Transverse colon (tissue), 4 donors: ENCODE measurements at places on chromosomes 7 and 10. TPM values are rescaled to one million over a fixed set of nuclear protein-coding genes. Genes with fewer than 3 reads are reported as not detected.

DNA sequence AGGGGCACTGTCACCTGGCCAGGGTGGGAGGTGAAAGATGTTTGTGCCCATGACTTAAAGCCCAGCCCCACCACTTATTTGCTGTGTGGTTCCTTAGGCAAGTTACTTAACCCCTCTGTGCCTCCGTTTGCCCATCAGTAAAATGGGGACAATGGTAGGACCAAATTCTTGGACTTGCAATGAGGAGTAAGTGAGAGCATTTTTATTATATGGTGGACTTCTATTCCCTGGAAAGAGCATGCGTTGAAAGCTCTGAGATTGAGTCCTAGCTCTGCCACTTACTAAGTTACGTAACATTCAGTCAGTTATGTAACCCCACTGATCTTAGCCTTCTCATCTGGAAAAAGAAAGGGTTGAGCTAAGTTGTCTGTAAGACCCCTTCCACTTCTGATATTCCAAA is 18.8 kb downstream of the VSIR start:
- DNase-seq: no peak

Gene CDHR1
- 110 TPM for total RNA-seq

DNA sequence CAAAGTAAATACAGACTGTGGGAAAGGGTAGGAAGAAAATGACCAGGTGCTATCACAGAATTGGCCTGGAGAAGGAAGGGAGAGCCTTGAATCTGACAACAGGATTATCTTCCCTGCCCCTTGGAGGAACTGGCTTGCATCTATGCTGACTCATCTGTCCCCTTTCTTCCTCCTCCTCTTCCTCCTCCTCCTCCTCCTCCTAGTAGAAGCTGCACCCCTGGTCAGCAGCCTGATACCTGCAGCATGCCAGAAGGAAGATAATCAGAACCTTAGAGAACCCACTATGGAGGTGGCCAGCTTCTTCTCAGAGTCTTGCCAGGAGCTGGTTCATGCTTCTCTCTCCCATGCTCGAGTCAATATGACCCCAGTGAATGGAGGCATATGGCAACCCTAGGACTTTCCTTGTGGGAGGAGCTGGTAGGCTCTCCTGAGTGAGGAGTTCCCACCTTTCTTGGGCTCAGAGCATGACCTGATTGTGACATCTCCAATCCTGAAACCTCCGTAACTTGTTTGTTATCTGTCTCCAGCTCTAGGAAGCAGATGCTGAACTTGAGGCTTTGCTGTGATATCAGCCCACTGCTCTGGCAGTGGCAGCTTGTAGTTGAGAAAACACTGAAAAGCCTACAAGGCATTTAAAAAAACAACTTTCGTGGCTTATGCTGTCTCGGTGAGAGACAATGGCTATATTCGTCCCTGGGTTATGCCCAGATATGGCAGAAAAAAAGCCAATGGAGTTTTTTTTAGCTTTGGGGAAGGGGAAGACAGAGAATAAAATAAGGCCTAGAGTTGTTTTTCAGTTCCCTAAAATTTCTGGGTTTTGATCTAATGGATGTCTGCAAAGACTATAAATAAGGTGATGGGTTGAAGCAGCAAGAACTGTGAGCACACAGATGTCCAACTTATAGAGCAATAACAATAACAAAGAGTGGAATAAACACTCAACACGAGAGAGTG is 60.6 kb downstream of the CDHR3 start:
- no peak for DNase-seq

DNA sequence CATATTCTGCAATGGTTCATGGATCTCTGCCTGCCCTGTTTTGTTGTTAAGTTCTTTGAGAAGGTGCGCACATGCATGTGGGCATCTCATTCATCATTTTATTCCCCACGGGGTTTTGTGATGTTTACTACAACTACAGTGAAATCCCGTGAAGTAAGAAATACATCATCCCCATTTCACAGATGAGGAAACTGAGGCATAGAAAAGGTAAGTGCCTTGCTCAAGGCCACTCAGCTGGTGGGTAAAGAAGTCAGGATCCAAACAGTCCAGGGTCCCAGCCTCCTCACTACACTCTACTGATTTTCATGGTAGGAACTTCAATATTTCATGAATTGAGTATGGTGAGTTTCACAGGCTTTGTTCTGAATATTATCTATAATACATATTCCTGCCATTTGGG is 72.6 kb downstream of the CYP26A1 start:
- no peak for DNase-seq

DNA sequence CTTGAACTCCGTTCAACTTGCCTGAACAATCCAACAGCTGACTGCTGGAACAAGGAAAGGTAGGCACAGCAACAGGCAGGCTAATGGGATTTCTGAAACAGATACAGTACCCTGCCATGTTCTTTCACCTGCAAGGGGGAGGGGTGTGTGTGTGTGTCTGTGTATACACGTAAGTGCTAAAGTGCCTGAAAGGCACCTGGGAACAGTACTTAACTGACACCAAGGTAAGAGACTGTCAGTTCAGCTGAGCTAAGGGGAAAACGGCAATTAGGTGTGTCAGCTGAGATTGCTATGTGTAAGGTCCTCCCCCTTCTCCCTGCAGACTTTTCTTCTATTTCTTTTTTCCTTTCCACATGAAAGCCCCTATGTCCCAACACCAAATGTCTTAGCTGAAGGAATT is 27.0 kb downstream of the NAMPT start:
- no peak for DNase-seq

Gene AQP1
- 98.3 TPM for total RNA-seq

Gene AGR2
- total RNA-seq: 32.9 TPM

DNA sequence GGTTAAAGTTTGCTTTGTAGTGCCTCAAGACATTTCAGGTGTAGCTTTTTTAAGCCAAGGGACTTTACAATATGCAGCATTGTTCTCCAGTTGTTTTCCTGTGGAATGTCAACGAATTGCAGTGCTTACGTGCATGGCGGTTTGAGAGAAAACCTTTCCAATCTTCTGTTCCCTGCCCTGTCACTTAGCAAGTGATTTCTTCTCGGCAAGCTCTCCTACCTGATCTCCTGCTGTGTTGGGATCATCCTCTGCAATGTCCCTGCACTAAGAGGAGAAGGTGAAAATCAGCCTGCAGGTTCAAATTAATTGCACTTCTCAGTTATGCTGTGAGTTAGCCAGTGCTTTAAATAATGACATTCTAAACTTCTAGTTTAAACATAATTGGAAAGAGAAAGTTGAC is 197.6 kb upstream of the FZD1 start:
- no peak for DNase-seq

- no peak for DNase-seq
Measured at GRCh38 chr7:2779051-2779450, 65.1 kb downstream of the GNA12 start.

DNA sequence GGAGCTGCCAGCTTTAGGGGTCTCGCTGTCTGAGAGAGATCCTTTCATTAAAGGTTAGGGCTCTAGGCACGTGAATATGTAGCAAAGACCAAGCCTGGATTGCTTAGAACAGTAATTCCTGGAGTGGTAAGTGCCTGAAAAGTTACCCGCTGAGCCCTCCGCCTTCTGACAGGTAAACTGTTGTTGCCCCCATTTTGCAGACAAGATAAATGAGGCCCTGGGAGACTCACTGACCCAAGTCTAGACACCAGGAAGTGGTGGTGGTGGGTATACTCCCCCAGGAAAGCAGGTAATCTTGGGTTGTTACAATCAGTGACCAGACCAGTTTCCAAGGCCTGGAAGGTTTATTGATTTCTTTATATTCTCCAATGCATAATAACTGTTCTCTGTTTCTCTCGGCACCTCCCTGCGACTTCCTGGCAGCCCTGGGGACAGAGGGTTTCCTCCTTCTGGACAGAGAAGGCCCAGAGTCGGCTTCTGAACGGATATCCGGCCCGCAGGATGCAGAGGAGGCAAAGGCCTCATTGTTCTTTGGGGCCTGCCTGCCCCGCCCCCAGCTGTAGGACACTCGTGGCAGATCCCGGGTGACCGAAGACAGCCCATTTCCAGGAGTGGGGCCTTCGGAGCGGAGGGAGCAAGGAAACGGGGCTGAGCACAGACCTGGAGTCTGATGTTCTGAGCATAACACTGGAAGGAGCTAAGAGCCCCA is 1.3 kb upstream of the GRK5 start:
- DNase-seq: peak; percentile 77

GRCh38 chr7:71312755-71313490 is 181.0 kb downstream of the GALNT17 start:
- DNase-seq: no peak

DNA sequence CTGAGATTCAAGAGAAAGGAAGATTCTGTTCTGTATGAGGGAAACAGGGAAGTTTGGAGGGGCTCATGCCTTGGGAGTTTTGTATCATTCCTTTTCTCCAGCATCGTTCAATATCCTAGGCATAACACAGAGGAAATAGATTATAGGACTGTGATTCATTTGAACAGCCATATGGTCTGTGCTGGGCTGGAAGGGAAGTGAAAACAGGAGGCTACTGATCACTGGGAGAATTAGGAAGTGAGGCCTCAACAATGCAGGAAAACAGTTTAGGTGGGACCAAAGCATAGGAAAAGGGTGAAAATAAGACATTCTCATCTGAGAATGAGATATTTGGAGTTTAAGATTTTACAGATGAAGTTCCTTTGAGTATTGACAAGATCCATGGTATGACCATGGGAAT is 70.7 kb upstream of the MKX start:
- no peak for DNase-seq

DNA sequence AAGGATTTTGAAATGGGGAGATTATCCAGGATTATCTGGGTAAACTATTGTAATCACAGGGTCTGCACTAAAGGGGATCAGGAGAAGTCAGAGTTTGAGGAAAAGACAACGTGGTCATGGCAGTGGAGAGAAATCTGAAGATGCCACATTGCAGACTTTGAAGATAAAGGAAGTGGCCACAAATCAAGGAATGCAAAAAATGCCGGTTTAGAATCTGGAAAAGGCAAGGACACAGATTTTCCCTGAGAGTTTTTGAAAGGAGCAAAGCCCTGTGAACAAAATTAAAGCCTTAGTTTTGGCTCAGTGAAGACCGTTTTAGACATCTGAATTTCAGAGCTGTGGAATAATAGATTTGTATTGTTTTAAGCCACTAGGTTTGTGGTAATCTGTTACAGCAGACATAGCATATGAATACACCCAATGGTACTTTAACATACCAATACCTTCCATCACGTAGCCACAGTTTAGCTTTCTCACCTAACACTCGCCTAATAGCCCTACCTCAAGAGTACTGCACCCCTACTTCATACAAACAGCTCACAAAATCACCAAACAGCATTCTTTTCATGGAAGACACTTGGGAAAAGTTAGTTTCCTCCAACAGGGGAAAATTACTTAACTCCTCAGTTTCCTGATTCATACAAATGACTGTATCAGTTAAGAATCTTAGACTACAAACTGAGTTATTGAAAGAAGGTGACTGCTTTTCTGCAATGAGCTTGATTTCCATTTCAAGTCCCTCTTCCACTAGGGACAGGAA is 446.5 kb downstream of the INHBA start:
- no peak for DNase-seq

Gene BAZ1B
- 48.0 TPM for total RNA-seq

DNA sequence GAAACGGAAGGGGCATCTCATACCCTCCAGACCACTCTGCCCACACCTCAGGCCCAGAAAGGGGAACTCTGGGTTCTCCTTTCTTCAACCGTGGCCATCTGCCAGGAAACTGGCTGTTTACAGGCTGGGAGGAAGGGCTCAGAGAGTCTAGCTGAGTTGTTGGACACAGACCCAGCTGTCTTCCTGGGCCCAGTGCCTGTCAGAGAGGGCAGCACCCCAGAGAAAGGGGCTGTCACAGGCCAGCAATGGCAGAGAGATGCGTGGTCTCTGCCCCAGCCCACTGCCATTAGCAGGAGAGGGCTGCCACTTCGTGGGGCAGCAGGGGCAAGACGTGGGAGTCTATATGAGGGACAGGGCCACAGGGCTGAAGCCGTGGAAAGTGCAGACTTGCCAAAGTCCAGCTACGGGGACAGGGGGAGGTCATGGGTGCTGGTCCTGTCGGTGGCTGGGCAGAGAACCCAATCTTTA is 11.0 kb downstream of the GRID1 start:
- peak; percentile 45 for DNase-seq

GRCh38 chr7:129872054-129872453 is 80.7 kb downstream of the UBE2H start:
- DNase-seq: no peak

Gene SFRP5
- total RNA-seq: 10.1 TPM

DNA sequence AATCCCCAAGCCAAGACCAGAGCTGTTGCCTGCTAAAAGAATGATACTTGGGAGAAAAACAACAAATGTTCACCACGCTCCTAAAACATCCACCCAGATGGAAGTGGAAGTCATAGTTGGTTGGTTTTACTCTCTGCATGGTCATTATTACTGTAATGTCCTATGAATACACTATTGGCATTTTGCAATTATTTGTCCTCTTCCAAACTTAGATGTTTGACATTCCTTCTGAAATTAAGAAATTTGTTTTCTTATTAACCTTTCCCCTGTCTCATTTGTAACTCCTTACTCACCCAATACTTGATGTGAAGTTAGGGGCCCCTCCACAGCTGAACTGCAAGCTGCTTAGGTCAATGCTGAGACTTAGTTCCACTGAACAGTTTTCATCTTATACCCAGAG is 383.3 kb downstream of the INHBA start:
- no peak for DNase-seq

DNA sequence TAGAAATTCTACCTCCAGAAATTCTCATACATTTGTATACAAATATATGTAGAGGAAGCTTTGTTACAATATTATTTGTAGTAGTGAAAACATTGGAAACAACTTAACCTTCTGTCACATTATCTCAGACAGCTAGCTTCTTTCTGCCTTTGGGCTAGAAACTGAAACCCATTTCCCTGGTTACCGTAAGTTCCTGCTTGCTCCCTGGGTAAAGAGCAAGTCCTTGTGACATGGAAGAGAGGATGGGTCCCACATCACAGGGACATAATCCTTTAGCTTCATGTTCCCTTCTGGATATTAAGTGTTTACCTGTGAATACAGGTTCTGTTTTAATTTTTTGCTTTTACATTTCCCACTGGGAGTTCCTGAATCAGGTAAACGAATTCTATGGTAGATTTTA is 41.8 kb downstream of the KLHDC10 start:
- DNase-seq: no peak

DNA sequence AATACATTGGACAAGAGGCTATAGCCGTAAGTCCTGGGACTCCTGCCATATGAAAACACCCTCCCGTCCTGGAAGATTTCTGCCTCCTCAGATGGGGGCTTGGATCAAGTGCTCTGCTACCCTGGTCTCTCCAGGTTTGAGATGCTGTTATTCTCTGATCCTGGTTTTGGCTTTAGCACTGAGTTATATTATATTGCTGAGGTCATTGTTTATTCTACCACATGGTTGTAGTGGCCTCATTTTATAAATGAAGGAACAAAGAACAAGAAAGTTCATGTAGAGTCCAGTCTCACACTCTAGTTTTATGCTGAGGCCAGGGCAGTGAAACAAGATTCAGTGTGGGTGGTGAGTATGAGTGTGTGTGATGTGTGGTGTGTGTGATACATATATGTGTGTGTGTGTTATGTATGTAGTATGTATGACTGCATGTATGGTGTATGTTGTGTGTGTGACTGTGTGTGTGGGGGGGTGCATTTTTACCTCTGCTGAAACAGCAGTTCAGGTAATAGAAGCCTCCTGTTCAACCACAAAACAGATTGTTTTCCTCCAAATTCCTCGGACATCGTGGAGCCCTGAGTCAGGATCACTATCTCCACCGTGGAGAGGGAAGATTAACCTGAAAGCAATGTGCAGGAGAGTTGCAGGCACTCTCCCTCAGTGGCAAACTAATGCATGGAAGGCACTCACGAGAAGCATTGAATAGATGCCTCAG is 80.7 kb downstream of the C7orf25 start:
- no peak for DNase-seq

- no peak for DNase-seq
Measured at GRCh38 chr7:153935095-153935494, 117.1 kb upstream of the DPP6 start.

- no peak for DNase-seq
Measured at GRCh38 chr7:142720986-142721385, 28.3 kb upstream of the PRSS1 start.

- DNase-seq: no peak
Measured at GRCh38 chr10:131833013-131833412, 67.8 kb upstream of the PPP2R2D start.
